Peyer's patch (tissue), 4 donors: ENCODE measurements at places on chromosomes 6 and 20.

DNA sequence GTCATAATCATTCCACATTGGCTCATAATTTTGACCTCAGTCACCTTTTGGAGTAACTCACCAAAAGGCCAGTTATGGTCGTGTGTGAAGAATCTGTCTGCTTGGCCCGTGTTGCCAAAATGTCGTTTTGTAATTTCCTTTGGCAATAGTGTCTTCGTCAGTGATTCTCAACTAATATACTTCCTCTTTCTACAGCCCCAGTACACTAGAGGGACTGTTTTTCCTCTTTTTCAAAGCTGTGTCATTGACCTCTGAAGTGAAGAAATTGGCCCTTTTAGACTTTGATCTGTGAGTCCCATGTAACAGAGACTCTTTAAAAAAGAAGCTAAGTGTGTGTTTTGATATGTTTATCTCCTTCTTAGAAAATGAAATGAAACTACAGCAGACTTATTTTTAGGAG, 5.2 kb downstream of the FOXO3 start:
- H3K36me3 ChIP-seq, result peaks cover 43% of the 10 kb centered on the region
- DNase-seq, result peak; percentile 26
- no peaks in the 10 kb centered on the region for H3K27me3 ChIP-seq
- peak overlapping the region; percentile 99 for H3K27ac ChIP-seq

DNA sequence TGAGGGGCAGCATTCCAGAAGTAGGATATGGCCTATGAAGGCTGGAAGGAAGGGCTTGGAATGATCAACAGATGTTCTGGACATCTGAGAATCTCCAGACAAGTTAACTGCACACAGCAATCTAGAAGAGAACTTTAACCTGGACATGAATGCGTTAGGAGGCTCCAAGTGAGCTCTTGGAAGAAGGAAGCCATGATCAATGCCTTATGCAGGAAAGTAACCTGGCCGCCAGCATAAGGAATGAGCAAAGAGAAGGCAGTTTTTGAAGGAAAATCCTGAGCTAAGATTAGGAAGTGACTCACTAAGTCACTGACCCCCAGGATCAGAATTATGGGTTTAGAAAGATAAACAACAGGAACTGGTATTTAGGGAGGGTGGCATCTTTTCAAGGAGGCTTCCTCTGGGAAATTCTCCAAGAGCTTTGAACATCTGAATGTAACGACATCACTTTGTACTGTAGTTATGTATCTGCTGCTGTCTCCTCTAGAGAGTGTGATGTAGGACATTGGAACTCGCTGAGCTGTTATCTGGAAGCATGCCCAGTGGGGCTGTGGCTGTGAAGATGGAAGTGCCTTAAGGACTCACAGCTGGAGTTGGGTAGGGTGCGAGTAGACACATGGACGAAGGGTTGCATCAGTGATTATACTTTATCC, 236.8 kb downstream of the PACRG start:
- no peaks in the 10 kb centered on the region for H3K36me3 ChIP-seq
- H3K4me3 ChIP-seq, result no peak overlapping the region
- DNase-seq, result no peak
- no peaks in the 10 kb centered on the region for H3K27me3 ChIP-seq
- no peaks in the 10 kb centered on the region for H3K4me1 ChIP-seq

DNA sequence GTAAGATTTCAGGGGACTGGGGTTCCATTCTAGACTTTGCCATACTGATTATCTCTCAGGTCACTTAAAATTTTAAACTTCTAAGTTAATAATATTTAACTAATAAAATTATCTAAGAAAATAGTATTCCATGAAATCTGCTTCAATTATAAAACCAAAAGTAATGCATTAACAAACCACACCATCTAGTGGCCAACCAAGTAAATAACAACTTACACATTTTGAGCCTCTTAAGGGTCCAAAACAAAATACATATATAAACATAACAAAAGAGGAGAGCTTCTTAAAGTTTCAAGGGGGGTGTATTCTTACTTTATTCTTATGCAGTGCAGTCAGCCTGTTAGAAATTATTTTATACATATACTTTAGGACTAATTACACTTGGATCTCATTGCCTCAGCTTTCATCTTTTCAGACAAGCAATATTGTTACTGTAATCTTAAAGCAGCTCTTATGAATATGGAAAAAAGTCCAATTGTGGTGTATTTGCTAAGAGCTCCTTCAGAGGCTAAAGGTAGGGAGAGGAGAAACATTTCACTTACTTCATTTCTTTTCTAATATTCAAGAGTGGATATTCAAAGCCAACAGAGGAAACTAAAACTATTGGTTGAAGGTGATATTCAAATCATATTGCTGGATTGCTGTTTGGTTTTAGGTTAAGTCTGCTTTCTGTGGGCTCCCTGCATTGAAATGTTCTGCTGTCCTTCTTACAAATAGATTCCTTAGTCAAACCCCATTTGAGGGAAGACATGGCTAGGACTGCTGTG, 199.7 kb upstream of the SIM1 start:
- H3K4me3 ChIP-seq, result no peak overlapping the region
- no peaks in the 10 kb centered on the region for H3K4me1 ChIP-seq
- H3K36me3 ChIP-seq, result no peaks in the 10 kb centered on the region

DNA sequence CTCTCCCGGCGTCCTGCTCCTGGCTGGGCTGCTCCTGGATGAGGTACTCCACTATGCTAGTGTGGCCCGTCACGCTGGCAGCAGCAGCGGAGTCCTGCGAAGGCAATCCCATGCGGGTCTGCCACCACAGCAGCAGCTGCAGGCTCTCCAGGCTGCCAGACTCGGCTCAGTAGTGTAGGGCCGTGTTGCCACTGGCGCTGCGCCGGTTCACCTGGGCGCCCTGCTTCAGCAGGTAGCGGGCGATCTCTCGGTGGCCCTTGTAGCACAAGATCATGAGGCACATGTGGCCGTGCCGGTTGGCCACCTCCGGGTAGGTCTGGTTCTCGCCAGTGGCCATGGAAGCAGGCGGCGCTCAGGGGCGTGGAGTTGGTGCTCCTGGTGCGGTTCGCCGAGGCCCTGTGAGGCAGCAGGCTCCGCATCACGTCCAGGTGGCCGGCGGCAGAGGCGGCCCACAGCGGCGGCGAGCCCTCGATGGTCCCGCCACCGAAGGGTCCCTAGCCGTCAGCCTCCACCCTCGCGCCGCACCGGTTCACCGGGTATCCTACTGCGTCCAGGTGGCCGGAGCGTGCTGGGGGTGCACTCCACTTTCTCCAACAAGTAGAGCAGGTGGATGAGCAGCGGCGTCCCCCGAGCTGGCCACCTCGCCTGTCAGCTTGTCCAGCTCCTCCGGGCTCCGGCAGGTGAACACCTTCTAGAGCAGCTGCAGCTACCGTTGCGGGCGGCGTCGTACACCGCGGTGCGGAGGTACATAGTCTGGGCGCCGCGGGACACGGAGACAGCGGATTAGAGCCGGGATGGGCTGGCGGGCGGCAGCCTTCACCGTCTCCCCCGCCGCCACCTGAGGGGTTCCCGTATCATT, 19.8 kb downstream of the RFPL4B start:
- no peaks in the 10 kb centered on the region for H3K36me3 ChIP-seq
- no peak overlapping the region for H3K4me3 ChIP-seq
- H3K4me1 ChIP-seq, result no peaks in the 10 kb centered on the region
- DNase-seq, result no peak

DNA sequence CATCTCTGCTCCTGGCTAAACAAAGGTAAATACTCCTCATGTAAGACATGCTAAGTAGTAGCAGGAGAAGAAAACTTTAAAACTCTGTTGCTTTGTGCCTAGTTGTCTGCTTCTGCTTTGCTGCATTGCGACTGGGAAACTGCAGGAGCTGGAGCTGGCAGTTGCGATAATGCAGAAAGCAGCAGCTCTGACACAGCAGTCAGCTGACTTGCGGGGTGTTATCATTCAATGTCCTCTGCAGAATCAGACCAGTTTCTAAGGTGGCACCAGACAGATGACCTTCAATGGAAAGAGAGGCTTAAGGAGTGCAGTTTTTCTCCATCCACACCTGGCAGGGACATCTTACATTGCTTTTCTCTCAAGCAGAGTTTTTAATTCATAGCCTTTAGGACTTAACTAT, 69.9 kb upstream of the SOX4 start:
- H3K36me3 ChIP-seq, result no peaks in the 10 kb centered on the region
- no peak overlapping the region for H3K27ac ChIP-seq
- no peaks in the 10 kb centered on the region for H3K27me3 ChIP-seq
- DNase-seq, result no peak
- no peaks in the 10 kb centered on the region for H3K4me1 ChIP-seq

GRCh38 chr20:64006490-64006889, 25.6 kb downstream of the PRPF6 start:
- no peaks in the 10 kb centered on the region for H3K27me3 ChIP-seq
- no peak overlapping the region for H3K4me3 ChIP-seq
- peaks cover 92% of the 10 kb centered on the region for H3K36me3 ChIP-seq
- H3K27ac ChIP-seq, result no peak overlapping the region
- H3K4me1 ChIP-seq, result no peaks in the 10 kb centered on the region

GRCh38 chr6:18562726-18563125, 175.6 kb downstream of the RNF144B start:
- no peaks in the 10 kb centered on the region for H3K4me1 ChIP-seq
- H3K36me3 ChIP-seq, result no peaks in the 10 kb centered on the region
- H3K4me3 ChIP-seq, result no peak overlapping the region
- no peak overlapping the region for H3K27ac ChIP-seq

- no peaks in the 10 kb centered on the region for H3K4me1 ChIP-seq
- no peaks in the 10 kb centered on the region for H3K27me3 ChIP-seq
- no peaks in the 10 kb centered on the region for H3K36me3 ChIP-seq
Measured at GRCh38 chr6:144094731-144095133, 641 bp downstream of the SF3B5 start.

- no peak for DNase-seq
- no peaks in the 10 kb centered on the region for H3K36me3 ChIP-seq
- H3K27ac ChIP-seq, result no peak overlapping the region
- H3K4me3 ChIP-seq, result no peak overlapping the region
- no peaks in the 10 kb centered on the region for H3K27me3 ChIP-seq
- no peaks in the 10 kb centered on the region for H3K4me1 ChIP-seq
Measured at GRCh38 chr6:116404696-116405095, 33.9 kb downstream of the DSE start.
